Activated effector memory CD4-positive, alpha-beta T cell treated with anti-CD3 and anti-CD28 coated beads, Interleukin-2, amount 50 U/mL, for 16 hours (primary cell): ENCODE measurements at places on chromosomes 5 and 9.
A peak's percentile ranks its signal among the peaks of the same experiment; 100 is the strongest.

DNA sequence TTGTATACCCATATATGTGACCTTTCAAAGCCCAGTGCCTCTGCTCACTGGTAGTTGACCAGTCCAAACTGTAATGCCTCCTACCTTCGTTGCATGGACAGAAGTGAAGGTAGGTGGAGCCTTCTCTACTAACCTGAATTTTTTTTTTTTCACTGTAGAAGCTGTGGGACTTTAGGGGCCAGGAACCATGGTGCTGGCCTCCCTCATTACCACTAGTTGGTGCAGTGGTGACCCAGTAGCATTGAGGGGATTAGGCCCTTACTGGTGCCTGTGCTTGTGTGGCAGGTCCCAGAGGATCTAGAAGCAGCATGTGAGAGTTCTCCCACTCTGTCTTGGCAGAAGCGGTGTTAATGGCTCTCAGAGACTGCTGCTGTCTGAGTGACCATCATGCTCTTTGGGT is 2.3 kb downstream of the RALGPS1 start:
- DNase-seq, result peak; percentile 14

DNA sequence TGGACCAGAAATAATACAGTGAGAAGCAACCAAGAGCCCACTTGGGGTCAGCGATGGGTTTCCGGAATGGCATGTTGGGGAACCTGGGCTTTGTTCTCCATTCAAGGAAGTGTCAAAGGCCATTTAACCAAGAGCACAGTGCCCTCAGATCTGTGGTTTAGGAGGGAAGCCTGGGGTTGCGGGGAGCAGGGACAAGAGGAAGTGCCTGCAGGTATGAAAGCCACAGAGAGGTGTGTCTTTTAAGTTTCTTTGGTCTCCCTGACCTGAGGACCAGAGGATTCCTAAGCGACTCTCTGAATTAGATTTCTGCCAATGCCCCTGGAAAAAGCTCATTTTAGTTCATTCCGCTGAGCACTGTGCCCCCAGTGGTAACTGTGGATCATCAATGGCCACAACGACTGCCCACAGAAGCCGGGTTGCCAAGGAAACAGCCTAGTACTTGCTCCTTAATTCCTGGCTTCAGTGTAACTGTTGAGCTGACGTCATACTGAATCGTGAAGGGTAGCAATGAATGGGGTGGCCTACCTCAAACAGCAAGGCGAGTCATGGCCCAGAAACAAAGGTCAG is 107.3 kb upstream of the SPIN1 start:
- no peak for DNase-seq

DNA sequence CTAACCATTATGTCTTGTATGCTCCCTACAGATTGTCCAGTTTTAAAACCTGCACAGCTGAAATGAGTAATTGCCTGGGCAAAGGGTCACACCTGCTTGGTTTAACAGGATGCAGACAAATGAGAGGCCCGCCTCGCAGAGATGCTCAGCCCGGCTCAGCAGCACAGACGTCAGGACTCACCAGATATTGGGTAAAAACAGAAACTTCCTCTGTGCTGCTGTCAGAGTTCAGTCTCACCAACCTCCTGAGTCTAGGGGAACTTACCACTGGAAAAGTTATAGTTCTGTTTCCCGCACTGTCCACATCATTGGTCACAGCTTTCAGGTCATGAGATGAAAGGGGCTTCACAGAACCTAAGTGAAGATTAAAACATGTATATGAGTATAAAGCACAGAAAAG is 152.5 kb downstream of the ESM1 start:
- no peak for DNase-seq

- peak; percentile 50 for DNase-seq
Observed at GRCh38 chr9:126915846-126916543, 1.4 kb downstream of the RALGPS1 start.

GRCh38 chr9:136645903-136646754 is 16.6 kb upstream of the EGFL7 start:
- no peak for DNase-seq

GRCh38 chr9:96874947-96875460 is 20.7 kb upstream of the ZNF782 start:
- no peak for DNase-seq

DNA sequence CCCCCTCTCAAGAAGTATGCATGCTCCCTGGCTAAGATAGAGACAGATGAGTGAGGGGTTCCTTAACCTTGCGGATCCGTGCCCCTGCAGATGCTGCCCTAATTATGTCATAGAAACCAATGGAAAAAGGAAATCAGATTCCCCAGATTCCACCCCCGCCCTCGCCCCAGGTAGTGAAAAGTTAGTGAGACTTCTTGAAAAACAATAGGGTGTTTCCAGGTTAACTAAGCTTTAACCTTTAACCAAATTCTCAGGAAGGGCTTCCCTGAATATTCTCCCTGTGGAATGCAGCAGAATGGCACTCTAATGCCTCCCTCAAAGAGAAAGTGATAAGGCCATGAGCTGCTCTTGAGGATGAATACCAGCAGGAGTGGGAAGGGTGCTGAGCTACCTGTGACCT is 116.0 kb upstream of the RANBP3L start:
- no peak for DNase-seq

DNA sequence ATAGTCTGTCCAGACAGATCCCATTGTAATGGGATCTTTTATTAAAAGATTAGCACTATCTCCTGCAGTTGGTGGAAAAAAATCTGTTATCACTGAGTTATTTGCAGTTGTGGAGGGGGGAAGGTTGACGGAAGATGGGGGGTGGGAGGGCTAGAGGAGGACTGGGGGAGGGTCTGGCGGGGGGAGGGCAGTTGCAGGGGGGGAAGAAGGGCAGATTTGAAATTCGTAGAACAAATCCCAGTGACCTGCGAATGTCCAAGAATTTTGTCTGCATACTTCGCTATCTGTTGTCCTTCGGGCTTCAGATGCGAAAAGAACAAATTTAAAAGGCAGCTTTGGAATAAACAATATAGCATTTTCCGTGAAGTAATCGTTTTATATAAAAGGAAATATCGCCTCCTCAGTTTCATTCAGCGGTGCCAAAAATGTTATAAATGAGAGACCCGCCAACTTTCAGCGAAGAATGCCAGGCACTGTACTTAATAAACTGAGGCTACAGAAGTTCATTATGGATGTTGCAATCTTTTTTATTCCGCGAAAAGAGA is 1.3 kb upstream of the FST start:
- DNase-seq, result no peak

- DNase-seq, result no peak
Observed at GRCh38 chr9:76878933-76879332, 27.0 kb downstream of the PRUNE2 start.

DNA sequence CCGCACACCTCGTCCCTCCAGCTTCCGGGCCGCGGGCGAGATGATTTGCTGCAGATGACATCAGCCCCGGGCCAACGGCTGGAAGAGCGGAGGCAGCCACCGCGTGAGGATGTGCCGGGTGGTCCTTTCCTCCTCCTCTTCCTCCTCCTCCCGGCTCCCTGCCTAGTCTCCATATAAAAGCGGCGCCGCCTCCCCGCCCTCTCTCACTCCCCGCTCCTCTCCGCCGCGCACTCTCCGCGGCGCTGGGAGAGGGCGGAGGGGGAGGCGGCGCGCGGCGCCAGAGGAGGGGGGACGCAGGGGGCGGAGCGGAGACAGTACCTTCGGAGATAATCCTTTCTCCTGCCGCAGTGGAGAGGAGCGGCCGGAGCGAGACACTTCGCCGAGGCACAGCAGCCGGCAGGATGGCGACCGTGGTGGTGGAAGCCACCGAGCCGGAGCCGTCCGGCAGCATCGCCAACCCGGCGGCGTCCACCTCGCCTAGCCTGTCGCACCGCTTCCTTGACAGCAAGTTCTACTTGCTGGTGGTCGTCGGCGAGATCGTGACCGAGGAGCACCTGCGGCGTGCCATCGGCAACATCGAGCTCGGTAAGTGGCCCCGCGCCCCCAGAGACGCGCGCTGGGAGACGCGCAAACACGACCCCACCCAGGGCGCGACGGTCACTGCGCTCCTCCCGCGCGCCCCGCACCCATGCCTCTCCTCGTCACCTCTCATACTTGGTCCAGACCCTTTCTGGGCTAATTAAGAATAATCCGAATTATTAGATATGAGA is at the start of gene MAP1B:
MAP1B (plus strand) TSS at position 345 of the 770 bp plus-strand sequence; CDS start at position 402, 57 bp downstream.
- no peak for DNase-seq

- DNase-seq, result no peak
Observed at GRCh38 chr5:40606077-40606765, 73.5 kb upstream of the PTGER4 start.
